ENCODE measurements at places on chromosomes 1 and 21. TPM values are rescaled to one million over a fixed set of nuclear protein-coding genes. Genes with fewer than 3 reads are reported as not detected.

RNU1-4 gene
- total RNA-seq = 1,390 TPM

TMEM52 gene
- total RNA-seq = 0.33 TPM

ACOT11 gene
- total RNA-seq = 0.99 TPM

ARHGEF11 gene
- 1.3 TPM for total RNA-seq

CYP2J2 gene
- 0.57 TPM for total RNA-seq

RERE gene
- 50.5 TPM for total RNA-seq

SPRR1B gene
- not detected for total RNA-seq

SPRR4 gene
- not detected for total RNA-seq

TMEM82 gene
- not detected for total RNA-seq

TCHH gene
- total RNA-seq = not detected

TIMM17A gene
- total RNA-seq = 66.5 TPM

CNST gene
- total RNA-seq = 25.9 TPM

EDN2 gene
- total RNA-seq = not detected

MTX1 gene
- total RNA-seq = 45.2 TPM

NEGR1 gene
- total RNA-seq = not detected

TMOD4 gene
- total RNA-seq = 2.7 TPM

CFHR1 gene
- total RNA-seq = not detected

LIPI gene
- not detected for total RNA-seq

CNR2 gene
- total RNA-seq = not detected

C2CD4D gene
- 3.9 TPM for total RNA-seq

AGMAT gene
- 15.2 TPM for total RNA-seq

UBL4B gene
- total RNA-seq = not detected

CLDN8 gene
- not detected for total RNA-seq

C8B gene
- total RNA-seq = not detected

CRYAA gene
- total RNA-seq = not detected

NTNG1 gene
- not detected for total RNA-seq

NBPF4 gene
- not detected for total RNA-seq

TMIGD3 gene
- total RNA-seq = 0.24 TPM

ADAMTS1 gene
- total RNA-seq = not detected

CTBS gene
- total RNA-seq = 24.2 TPM

ORC1 gene
- 43.0 TPM for total RNA-seq

VPS72 gene
- total RNA-seq = 77.6 TPM

OR4F16 gene
- not detected for total RNA-seq

ADORA1 gene
- not detected for total RNA-seq

SERTAD4 gene
- total RNA-seq = not detected

TAS1R1 gene
- not detected for total RNA-seq

SLC5A3 gene
- 27.5 TPM for total RNA-seq

GRHL3 gene
- total RNA-seq = not detected

CYYR1 gene
- not detected for total RNA-seq

LCE1E gene
- not detected for total RNA-seq

AMPD1 gene
- total RNA-seq = not detected

GABRD gene
- total RNA-seq = not detected

S100A14 gene
- 0.26 TPM for total RNA-seq

KIF26B gene
- not detected for total RNA-seq

GJA5 gene
- not detected for total RNA-seq

LRRC8C gene
- total RNA-seq = 40.4 TPM

MIXL1 gene
- total RNA-seq = not detected

OR2T33 gene
- total RNA-seq = not detected

E2F2 gene
- 26.3 TPM for total RNA-seq

PLA2G2F gene
- not detected for total RNA-seq

MIS18A gene
- total RNA-seq = 34.2 TPM

SLAMF9 gene
- not detected for total RNA-seq

LEMD1 gene
- total RNA-seq = 2.5 TPM

AADACL4 gene
- total RNA-seq = not detected

GPR61 gene
- total RNA-seq = not detected

HMGCS2 gene
- not detected for total RNA-seq

KRTAP19-3 gene
- not detected for total RNA-seq

ELOA gene
- total RNA-seq = 28.1 TPM
